ENCODE measurements at places on chromosomes 1 and 21. TPM values are rescaled to one million over a fixed set of nuclear protein-coding genes. Genes with fewer than 3 reads are reported as not detected.

DNA sequence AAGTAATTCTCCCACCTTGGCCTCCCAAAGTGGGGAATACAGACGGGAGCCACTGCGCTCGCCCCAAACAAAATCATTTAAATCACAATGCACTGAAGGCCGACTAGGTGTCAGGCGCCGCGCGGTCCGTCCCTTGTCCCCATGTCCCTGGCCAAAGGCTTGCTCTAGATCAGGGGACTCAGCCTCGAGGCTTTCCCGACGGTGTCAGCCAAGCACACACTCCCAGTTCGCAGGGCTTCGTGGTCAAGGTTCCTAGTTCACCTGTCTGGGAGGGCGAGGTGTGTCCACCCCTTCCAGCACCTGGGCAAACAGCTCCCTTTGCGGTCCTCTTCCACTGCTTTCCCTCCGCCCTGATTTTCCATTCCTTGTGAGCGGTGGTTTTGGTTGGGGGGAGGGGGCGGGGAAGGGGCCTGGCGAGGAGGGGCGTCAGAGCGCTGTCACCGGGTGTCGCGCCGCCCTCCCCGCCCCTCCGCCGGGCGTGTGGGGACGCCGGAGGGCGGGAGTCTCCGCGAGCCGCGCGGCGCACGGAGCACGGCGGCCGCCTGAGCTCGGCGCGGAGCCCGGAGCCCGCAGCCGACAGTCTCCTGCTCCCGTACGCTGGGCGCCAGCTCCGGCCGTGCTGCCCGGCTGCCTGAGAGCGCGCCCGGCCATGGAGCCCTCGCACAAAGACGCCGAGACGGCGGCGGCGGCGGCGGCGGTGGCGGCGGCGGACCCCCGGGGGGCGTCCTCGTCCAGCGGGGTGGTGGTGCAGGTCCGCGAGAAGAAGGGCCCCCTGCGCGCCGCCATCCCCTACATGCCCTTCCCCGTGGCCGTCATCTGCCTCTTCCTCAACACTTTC, at the start of gene STUM:
Gene STUM, plus strand, starts transcription at position 509 of the 838 bp plus-strand sequence. Its CDS starts 141 bp downstream, at position 650.
- DNase-seq: peak; percentile 68

DNA sequence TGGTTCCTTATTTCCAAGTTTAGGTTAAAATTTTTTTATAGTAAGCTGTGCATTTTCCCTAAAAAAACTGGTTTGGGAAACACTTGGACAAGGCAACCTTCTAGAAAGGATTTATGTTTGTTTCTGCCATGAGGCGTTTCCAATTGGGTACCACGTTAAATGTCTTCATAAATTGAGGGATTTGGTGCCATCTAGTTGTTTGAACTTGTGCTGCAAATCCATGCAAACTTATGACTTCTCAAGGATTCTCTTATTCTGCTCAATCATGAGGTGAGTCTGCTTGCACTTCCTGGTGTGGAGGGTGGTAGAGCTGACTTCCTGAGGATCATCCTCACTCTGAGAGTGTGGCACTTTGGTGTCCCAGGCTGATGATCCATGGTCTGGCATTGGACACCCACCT, 123.3 kb downstream of the PCNX2 start:
- DNase-seq: peak; percentile 17

Gene HTR6
- 0.66 TPM for total RNA-seq

DNA sequence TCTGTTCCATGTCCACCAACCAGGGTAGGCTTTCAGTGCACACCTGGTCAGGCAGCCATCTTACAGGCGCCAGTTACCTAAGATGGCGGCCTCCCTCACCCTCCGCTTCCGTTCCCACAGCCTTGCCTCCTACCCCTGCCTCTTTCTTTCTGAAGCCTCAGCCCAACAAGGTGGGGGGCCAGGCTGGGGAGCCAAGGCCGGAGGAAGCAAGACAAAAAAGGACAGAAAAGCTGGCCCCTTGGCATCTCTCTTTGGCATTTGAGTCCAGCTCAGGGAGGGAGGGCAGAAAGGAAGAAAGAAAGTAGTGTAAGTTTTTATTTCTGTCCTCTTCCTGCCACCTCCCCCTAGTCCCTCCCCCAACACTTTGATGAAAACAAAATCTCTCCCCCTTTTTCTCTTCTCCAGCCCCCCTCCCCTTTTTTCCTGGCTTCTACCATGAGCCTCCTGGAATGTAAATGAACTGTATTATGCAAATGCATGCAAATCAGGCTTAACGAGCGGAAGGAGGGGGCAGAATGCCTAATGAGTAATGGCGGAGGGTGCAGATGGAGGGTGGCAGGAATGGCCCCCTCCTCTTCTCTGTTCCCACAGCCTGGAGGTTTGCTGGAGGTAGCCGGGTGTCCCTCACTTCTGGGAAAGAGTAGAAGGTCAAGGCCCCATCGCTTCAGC, 43.8 kb downstream of the RHBG start:
- no peak for DNase-seq

DNA sequence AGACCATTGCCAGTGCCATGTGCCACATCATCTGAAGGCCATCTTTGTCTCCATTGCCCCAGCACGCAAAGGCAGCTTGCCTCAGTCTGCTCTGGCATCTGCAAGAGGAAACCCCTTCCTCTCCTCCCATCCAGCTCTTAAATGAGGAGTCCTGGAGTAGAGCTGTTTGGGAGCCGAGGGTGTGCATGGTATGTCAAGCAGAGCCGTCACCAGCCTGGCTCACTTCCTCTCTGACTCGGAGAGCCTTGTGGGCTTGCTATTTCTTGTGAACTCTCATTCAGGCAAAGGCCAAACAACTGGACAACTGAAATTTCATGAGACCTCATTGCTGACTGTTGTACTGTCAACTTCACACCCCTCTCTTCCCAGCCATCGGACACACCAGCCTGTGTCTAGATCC, 143.9 kb downstream of the SIPA1L2 start:
- no peak for DNase-seq

- no peak for DNase-seq
Observed at GRCh38 chr1:53511933-53512806, 53.0 kb downstream of the DMRTB1 start.

DNA sequence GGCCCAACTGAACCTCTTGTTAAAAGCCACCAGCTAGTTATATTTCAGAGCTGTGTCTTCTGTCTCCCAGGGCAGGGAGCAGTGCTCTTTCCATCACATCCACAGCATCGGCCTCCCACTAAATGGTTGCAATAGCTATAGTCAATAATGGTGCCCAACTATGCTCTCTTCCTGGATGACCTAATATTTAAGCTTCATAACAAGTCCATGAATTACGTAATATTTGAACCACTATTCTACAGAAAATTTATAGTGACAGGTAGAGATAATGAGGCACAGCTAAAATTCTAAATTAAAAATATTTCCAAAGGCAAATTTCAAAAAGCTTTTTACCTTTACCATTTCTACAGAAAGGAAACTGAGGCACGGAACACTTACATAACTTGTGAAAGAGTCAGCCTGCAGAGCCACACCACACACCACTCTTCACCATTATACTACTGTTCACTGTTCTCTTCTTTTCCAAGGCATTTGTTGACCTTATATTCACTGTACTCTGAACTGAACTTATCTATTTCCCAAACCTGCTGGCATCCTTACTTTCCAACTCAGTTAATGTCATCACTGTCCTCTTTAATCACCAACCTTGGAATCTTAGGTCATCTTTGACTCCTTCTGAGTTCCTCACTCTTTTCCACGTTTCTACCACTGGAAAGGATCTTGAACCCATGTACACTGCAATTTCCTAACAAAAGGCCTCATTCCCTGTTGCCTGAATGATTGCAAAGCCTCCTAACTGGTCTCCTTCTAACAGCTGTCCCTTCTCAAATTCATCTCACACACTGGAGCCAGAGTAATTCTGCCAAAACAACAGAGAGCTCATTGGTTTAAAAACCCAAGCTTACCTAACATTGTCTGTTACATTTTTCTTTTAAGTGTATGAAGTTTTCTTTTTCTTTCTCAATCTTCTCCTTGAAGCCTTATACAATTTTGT, 85.5 kb downstream of the DDAH1 start:
- DNase-seq: no peak
